ENCODE measurements at places on chromosomes 3 and 15. TPM values are rescaled to one million over a fixed set of nuclear protein-coding genes. Genes with fewer than 3 reads are reported as not detected.

- no peak for DNase-seq
- no peaks in the 10 kb centered on the region for H3K4me1 ChIP-seq
- H3K27ac ChIP-seq = no peak overlapping the region
- no peak overlapping the region for H3K4me3 ChIP-seq
- H3K36me3 ChIP-seq = no peaks in the 10 kb centered on the region
Observed at GRCh38 chr15:58182460-58183163, 44.4 kb downstream of the AQP9 start.

DNA sequence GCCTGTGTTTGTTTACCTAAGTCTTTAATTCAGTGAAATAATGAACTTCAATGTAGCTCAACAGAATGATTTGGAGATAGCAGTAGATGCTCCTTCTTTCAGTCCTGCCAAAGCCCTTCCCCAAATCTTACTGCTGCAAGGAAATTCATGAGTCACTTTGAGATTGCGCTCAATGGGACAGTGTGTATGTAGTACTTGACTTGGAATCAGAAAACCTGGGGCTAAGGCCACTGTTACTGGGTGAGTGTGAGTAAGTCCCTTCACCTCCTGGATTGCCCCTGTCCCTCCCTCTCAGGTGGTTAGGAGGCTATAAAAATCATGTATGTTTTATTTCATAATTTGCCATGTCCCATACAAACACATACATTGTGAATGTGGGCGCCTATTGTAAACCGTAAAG, 29.9 kb downstream of the ATP13A5 start:
- no peak overlapping the region for H3K27ac ChIP-seq
- no peak overlapping the region for H3K4me3 ChIP-seq
- no peaks in the 10 kb centered on the region for H3K4me1 ChIP-seq
- no peaks in the 10 kb centered on the region for H3K27me3 ChIP-seq

GRCh38 chr15:93859176-93859575, 372.2 kb upstream of the MCTP2 start:
- no peak for DNase-seq
- no peak overlapping the region for H3K4me3 ChIP-seq
- no peaks in the 10 kb centered on the region for H3K27me3 ChIP-seq

GRCh38 chr15:51856714-51857380, 27.4 kb downstream of the TMOD3 start:
- H3K27me3 ChIP-seq = no peaks in the 10 kb centered on the region
- peaks cover 31% of the 10 kb centered on the region for H3K4me1 ChIP-seq
- no peak overlapping the region for H3K4me3 ChIP-seq
- H3K36me3 ChIP-seq = no peaks in the 10 kb centered on the region

- no peaks in the 10 kb centered on the region for H3K4me1 ChIP-seq
- no peak overlapping the region for H3K4me3 ChIP-seq
- no peaks in the 10 kb centered on the region for H3K27me3 ChIP-seq
- H3K36me3 ChIP-seq = no peaks in the 10 kb centered on the region
Observed at GRCh38 chr3:85297291-85297690, 338.5 kb downstream of the CADM2 start.

DNA sequence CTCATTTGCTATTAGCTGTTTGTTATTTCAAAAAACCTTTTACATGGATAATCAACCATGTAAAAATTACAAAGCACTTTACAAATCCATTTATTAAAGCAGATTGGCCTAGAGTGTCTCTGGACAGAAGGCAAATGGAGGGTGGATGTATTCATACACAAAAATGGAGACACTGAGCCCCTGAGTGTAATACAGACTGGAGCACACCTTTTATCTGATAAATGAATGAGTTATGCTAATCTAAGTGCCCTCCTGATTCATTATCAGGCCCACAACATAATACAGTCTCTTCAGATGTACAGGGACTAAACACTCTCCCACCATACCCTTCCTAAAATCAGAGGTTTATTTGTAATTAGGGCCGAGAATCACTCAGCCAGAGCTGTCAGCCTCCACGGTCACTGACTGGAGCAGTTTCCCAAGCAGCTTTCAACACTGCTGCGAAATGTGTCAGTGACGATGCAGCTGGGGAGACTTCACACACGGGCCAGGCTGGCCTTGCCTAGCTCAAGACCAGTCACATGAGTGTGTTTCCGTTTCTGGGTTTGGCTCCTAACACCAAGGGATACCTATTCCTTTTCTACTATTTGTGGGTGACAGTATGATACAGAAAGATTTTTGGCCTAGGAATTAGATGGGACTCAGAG, 271.8 kb downstream of the ZIC1 start:
- H3K27ac ChIP-seq = no peak overlapping the region
- H3K4me3 ChIP-seq = no peak overlapping the region
- H3K4me1 ChIP-seq = no peaks in the 10 kb centered on the region
- H3K27me3 ChIP-seq = no peaks in the 10 kb centered on the region
- H3K36me3 ChIP-seq = no peaks in the 10 kb centered on the region
- DNase-seq = no peak

DNA sequence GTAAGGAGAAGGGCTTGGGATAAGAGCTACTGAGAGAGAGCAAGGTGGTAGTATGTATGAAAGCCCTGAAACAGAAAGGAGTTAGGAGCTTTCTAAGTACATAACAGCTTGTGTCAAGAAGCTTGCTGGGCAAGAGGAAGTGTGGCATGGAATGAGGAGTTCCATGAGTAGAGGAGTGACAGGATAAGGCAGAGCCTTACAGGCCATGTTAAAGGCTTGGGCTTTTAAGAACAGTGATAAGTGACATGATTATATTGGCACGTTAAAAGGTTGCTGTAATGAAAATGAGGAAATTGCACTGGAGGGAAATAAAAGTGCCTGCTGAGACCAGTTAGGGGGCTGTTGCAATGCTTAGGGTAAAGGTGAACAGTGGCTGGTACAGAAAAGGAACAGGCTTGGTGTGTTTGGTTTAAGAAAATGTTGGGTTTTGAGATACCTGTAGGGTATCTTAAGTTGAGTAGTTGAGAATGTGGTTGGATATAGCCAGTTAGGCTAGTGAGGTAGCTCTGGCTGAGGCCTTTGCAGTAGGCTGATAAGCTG, 49.0 kb downstream of the MEF2A start:
- no peak for DNase-seq
- peaks cover 61% of the 10 kb centered on the region for H3K4me1 ChIP-seq
- H3K4me3 ChIP-seq = no peak overlapping the region
- H3K36me3 ChIP-seq = no peaks in the 10 kb centered on the region
- no peaks in the 10 kb centered on the region for H3K27me3 ChIP-seq

DNA sequence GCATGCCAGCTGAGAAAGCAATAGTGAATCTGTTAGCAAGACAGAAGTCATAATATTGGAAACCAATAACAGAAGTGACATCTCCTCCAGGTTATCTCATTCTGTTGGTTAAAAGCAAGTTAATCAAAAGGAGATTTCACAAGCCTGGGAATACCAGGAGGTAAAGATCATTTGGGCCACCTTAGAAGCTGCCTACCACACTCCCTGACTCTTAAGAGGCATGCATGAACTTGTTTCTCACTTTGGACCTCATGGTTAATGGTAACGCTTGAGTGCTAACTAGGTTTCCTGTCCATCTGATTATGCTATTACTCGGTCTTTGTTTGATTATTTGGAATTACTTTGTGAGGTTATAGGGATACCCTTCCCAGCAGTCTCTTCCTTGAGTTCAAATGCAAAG, 650.8 kb upstream of the SGO1 start:
- DNase-seq = no peak
- no peaks in the 10 kb centered on the region for H3K27me3 ChIP-seq
- no peak overlapping the region for H3K27ac ChIP-seq
- no peaks in the 10 kb centered on the region for H3K36me3 ChIP-seq
- no peak overlapping the region for H3K4me3 ChIP-seq
- H3K4me1 ChIP-seq = peaks cover 10% of the 10 kb centered on the region

DNA sequence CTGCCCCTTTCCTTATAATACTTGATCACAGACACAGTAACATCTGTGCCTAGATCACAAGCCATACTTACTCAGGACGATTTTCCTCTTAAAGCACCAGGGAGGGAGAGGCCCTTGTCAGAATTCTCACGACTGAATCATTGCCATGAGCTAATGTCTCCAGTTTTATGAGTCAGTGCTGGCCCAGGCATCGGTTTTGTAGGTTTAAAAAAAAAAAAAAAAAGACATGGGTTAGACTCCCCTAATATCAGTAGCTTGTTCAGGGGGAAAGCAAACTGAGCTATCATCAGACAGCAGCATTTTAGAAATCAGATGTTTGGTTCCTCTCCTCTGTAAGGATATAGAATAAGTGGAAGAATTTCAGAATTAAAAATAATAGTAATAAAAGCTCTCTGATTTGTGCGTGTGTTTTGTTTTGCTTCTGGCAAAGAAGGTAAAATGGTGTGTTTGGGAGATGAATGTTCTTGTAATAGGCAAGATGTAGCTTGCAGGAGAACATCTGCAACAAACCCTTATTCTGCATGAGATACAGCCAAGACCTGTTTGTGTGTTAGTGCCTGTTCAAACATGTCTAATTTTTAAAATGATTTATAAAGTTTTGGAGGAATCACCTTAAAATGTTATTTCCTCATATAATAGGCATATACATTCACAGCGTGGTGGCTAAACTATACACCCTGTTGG, 193.6 kb downstream of the TP63 start:
- H3K36me3 ChIP-seq = no peaks in the 10 kb centered on the region
- H3K27ac ChIP-seq = peak overlapping the region; percentile 75
- H3K4me1 ChIP-seq = peaks cover 34% of the 10 kb centered on the region
- H3K4me3 ChIP-seq = no peak overlapping the region
- DNase-seq = no peak

DNA sequence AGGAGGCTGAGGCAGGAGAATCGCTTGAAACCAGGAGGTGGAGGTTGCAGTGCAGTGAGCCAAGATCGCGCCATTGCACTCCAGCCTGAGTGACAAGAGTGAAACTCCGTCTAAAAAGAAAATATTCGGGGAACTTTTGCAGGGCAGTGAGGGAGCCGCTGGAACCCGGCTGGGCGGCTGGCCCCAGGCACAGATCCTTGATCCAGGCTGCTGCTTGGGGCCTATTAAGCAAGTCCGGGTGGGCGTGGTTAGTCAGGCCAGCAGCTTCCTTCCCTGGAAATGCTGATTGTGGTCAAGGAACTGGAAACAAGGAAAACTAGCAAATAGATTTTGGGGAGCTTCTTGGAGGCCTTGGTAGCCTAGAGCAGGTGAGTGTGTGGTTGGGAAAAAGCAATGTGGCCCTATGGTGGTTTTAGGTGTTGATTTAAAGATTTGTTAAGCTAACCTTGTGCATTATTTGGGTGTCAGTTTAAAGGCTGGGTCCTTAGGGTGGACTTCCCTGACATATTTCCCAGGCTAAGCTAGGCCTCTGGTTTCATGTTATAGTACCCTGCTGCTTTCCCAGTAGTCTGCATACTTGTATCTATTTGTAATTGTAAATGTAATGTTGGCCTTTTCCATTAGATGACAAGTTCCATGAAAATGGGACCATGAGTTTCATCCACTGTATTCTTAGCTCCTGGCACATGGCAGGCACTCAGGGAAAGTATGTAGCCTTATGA, 17.7 kb upstream of the SNX22 start:
- no peaks in the 10 kb centered on the region for H3K36me3 ChIP-seq
- no peak overlapping the region for H3K4me3 ChIP-seq
- no peak overlapping the region for H3K27ac ChIP-seq
- H3K4me1 ChIP-seq = no peaks in the 10 kb centered on the region
- no peak for DNase-seq

GRCh38 chr15:89446255-89446891, 50.0 kb downstream of the RHCG start:
- no peak overlapping the region for H3K4me3 ChIP-seq
- no peak overlapping the region for H3K27ac ChIP-seq
- no peaks in the 10 kb centered on the region for H3K4me1 ChIP-seq
- H3K27me3 ChIP-seq = no peaks in the 10 kb centered on the region

GRCh38 chr3:15269091-15269989, 63.0 kb downstream of the SH3BP5 start:
- peaks cover 46% of the 10 kb centered on the region for H3K4me1 ChIP-seq
- no peaks in the 10 kb centered on the region for H3K27me3 ChIP-seq
- DNase-seq = peak; percentile 97
- no peaks in the 10 kb centered on the region for H3K36me3 ChIP-seq
- H3K4me3 ChIP-seq = peak overlapping the region; percentile 4

GRCh38 chr3:189638276-189639031, 7.3 kb downstream of the TP63 start:
- no peak for DNase-seq
- no peaks in the 10 kb centered on the region for H3K27me3 ChIP-seq
- H3K36me3 ChIP-seq = no peaks in the 10 kb centered on the region

DNA sequence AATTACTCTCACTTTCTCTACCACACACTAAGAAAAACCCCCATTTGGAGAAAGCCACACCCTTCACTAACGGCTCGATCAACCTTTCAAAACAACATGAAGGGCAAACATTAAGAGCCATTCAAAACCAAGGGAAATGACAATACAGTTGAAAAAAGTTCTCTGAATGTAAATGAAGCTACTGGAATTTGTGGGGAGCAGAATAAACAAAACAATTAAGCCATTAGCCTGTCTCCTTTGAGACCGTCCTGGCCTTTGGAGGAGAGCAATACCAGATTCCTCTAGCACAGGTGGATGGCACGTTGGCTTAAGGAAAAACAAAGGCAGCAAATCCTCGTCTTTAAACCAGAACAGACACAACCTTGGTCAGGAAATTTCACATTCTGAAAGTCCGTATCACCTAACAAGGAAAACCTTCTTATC, 18.7 kb downstream of the MYO1E start:
- DNase-seq = no peak
- H3K4me1 ChIP-seq = peaks cover 32% of the 10 kb centered on the region
- no peaks in the 10 kb centered on the region for H3K27me3 ChIP-seq
- H3K36me3 ChIP-seq = no peaks in the 10 kb centered on the region

GRCh38 chr15:73569361-73569760, 63.8 kb downstream of the NPTN start:
- no peak overlapping the region for H3K27ac ChIP-seq
- peaks cover 16% of the 10 kb centered on the region for H3K4me1 ChIP-seq
- H3K4me3 ChIP-seq = no peak overlapping the region
- H3K36me3 ChIP-seq = peaks cover 64% of the 10 kb centered on the region
- H3K27me3 ChIP-seq = no peaks in the 10 kb centered on the region

GRCh38 chr3:158765518-158766205, 33.4 kb upstream of the RARRES1 start:
- no peaks in the 10 kb centered on the region for H3K36me3 ChIP-seq
- H3K4me1 ChIP-seq = peaks cover 34% of the 10 kb centered on the region
- H3K4me3 ChIP-seq = no peak overlapping the region

- no peak overlapping the region for H3K4me3 ChIP-seq
- DNase-seq = no peak
- no peaks in the 10 kb centered on the region for H3K4me1 ChIP-seq
- no peaks in the 10 kb centered on the region for H3K36me3 ChIP-seq
- no peaks in the 10 kb centered on the region for H3K27me3 ChIP-seq
Observed at GRCh38 chr15:75830910-75831805, 12.1 kb upstream of the UBE2Q2 start.

GRCh38 chr3:162605651-162606204, 1109.1 kb downstream of the OTOL1 start:
- H3K4me1 ChIP-seq = no peaks in the 10 kb centered on the region
- no peak overlapping the region for H3K27ac ChIP-seq
- no peak overlapping the region for H3K4me3 ChIP-seq
- DNase-seq = no peak
- H3K36me3 ChIP-seq = no peaks in the 10 kb centered on the region

The INKA1 gene
- 12.5 TPM for total RNA-seq

The CCDC54 gene
- total RNA-seq = not detected

The COL6A6 gene
- total RNA-seq = not detected

The MORC1 gene
- not detected for total RNA-seq

The NR1I2 gene
- total RNA-seq = not detected

The CILP gene
- total RNA-seq = 129 TPM
